ENCODE measurements at places on chromosomes 5 and 9.
A peak's percentile ranks its signal among the peaks of the same experiment; 100 is the strongest.

DNA sequence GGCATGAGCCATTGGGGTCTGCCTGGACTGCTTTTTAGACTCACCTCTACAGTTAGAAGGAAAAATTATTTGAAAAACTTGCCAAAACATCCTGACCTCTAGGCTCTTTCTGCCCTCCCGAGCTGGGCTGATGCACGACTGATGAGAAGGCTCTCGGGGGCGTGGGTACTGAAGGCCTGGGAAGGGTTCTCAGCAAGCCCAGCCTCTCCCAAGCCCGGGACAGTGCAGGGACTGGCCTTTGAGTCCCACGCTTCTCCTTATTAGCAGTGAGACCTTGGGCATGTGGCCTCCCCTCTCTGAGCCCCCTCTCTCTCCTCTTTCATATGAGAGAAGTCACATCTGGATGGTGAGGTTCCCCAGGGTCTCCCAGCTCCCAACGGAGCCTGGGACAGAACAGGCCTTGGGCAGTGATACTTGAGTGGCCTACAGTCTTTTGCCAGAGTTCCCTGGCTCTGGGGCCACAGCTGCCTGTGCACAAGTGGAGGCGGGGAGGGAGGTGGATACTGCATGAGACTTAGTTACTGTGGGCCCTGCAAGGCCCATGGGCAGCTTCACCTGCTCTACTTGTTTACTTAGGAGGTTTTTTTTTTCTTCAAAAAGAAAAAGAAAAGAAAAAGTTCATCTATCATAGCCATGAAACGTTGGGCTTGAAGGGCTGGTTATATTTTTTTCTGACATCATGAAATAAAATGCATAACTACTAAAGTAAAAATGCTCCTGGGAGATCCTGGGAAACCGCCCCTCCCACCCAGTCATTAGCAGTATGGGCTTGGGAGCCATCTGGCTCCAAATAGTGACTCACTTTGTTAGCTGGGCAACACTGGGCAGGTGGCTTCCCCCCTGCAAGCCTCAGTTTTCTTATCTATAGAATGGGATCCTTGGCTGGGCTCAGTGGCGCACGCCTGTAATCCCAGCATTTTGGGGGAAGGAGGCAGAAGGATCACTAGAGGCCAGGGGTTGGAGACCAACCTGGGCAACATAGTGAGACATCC is 139.4 kb downstream of the GAPVD1 start:
- no peak for DNase-seq

- no peak for DNase-seq
These were observed 591.1 kb downstream of the SEMA5A start for GRCh38 chr5:8954801-8955200.

GRCh38 chr9:37977851-37978480 is 74.0 kb upstream of the SLC25A51 start:
- DNase-seq: no peak

GRCh38 chr9:121316852-121317373 is 49.0 kb downstream of the GSN start:
- no peak for DNase-seq

DNA sequence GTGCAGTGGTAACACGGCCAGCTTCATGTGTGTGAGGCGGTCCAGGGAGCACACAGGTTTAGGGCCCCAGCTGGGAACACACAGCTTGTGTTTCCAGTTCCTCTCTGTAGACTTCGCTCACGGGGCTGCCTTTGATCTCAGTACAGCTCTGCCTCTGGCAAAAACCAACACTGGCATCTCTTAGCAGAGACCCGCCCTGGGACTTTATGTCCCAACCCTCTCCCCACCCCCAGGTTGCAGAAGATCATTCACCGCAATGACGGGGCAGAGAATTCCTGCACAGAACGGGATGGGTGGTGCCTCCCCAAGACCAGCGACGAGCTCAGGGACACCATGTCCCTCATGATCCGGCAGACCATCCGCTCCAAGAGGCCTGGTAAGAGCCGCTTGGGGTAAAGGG is 5.2 kb upstream of the CEL start:
- peak; percentile 63 for DNase-seq

- DNase-seq: no peak
These were observed 30.0 kb upstream of the ARL14EPL start for GRCh38 chr5:116002116-116002906.

DNA sequence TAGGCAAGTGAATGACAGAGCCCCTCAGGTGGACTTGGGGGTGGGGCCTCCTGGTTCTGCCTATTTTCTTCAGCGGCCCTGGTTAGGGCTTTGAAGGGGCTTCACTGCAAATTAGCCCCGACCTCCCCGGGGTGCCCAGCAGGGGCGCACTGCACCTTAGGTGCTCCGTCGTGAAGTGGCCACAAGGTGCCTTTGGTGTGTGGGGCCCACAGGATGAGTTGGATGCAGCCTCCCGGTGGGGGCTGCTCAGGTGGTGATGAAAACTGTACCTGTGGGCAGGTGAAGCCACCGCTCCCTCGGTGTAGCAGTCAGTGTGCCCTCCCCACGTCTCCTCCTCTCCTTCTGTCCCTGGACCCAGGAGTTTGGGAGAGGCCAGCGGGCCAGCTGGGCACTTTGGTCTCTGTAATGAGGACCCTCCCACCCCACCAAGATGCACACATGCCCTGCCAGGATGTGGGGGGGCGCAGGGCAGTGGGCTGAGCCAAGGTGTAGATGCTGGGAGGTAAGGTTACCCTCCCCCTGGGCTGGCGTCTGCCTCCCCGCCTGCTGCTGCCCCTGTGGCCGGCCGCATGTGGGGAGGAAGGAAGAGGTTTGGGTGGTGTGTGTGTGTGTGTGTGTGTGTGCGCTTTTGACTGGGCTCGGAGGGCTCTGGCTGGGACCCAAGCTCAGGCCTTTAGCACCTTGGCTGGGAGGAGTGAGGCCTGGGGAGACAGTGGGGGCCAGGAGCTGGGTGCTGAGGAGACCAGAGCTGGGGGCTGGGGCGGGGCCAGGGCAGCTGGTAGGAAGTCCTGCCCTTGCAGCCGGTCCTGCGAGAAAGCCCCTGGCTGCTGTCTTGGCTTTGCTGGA is 55.6 kb downstream of the RXRA start:
- DNase-seq: no peak

GRCh38 chr5:395156-395920 is 47.6 kb upstream of the EXOC3 start:
- DNase-seq: peak; percentile 44

- DNase-seq: no peak
These were observed 1.4 kb downstream of the HMGCR start for GRCh38 chr5:75338408-75338807.

- DNase-seq: no peak
These were observed 14.6 kb downstream of the KIF4B start for GRCh38 chr5:155027993-155028629.

DNA sequence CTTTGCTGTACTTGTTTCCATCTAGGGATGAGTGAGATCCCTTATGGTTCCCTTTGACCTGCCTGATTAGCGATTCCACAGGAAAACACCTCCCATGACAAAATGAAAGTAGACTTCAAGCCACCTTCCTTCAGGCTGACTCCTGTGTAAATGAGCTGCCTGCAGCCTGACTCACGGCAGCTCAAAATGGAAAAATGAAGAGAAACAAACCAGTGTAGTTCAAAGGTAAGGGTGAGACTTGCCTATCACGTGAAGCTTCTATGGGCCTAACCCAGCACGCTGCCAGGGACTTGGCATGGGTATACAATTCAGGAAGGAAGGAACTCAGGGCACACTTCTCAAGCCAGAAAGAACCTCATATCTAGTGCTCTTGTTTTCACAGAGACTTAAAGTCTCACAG is 110.1 kb upstream of the LRRTM2 start:
- no peak for DNase-seq

- no peak for DNase-seq
These were observed 1.3 kb downstream of the ZBTB34 start for GRCh38 chr9:126861707-126862103.

DNA sequence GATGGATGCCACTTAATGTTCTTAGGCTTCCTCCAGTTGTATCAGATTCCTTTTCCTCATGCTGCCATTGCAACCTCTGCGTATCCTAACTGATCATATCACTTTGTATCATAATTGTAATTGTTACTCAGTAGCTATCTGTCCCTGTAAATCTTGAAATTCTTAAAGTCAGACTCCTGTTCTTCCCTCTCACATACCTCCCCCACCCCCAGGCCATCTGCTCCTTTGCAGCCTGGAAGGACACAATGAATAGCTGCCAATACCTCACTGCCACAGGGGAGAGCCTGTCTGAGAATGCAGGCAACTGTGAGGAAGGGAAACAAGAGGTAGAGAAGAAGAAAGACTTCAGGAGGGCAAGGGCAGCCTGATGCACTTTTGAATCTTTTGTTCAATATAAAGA is 228.5 kb downstream of the ENC1 start:
- no peak for DNase-seq

GRCh38 chr5:88805151-88805784 is 77.7 kb downstream of the MEF2C start:
- DNase-seq: no peak

DNA sequence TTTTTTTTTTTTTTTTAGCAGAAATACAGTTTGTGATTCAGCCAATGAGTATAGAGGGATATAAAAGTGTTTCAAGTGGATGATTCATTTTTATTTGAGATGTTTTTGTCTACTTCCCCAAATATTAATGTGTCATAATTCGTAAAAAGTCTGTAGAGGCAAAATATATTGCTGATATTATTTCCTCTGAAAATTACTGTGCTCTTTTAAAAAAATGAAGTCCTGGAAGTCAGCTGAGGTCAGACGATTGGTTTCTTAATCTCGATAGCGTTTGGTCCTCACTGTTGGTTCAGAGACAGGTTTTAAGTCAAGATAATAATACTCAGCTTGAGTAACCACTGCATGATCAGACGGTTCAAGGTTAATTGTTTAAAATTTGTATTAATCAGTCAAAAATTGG is 19.5 kb downstream of the IL9 start:
- no peak for DNase-seq

GRCh38 chr5:129361441-129362025 is 98.6 kb upstream of the ADAMTS19 start:
- no peak for DNase-seq

DNA sequence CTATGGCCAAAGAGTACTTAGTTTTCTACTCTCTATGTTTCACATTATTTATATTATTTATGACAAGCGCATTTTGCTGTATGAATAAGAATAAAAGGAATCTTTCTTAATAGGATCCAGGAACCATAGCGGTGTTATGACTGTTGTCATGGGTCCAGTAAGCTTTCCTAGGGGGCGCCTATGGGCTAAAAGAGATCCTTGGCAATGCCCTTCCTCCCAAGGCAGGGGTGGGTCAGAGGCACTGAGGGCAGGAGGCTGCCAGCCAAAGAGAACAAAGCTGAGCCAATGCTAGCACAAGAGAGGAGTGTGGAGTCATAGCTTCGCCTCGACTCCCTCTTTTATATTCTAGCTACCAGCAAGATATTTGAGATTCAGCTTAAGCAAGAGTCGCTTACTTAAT is 98.4 kb upstream of the GNAQ start:
- no peak for DNase-seq

GRCh38 chr9:128335161-128335560 is 5.2 kb upstream of the SLC27A4 start:
- no peak for DNase-seq

DNA sequence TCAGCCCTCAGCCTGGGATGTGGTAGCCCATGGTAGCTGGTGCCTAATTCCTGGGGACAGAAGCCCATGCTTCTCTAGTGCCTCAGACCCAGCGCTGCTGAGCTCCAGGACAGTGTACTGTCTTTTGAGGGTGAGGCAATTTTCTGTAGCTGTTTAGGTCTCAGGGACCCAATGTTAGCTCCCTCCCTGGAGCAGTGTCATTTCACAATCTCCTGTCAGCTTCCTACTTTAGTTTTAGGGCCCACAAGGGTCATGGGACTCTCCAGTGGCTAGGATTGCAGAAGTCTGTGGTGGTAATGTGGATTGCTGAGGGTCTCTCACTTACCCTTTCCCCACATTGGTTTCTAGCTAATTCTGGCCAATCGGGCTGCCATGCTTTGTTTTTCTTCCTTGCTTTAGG is 67.7 kb upstream of the CCL21 start:
- DNase-seq: no peak

- no peak for DNase-seq
These were observed 12.9 kb downstream of the RGMB start for GRCh38 chr5:98786191-98786853.

DNA sequence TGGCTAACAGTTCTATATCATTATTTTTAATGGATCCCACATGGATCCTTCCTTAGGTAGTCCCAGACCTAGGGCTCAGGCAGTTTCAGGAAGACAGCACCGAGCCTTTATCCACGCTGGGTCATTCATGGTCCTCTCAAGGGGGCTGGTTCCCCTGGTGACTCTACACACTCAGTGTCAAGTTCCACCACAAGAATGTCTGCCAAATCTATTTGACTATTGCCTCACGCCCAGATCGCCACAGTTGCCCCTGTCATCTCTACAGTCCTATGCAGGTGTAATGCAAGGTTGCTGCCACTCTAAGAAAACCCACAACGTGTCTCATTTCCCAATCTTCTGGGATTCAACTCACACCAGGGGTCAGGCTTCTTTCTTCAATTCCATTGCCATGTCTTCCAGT is 8.0 kb upstream of the ZNF366 start:
- no peak for DNase-seq

DNA sequence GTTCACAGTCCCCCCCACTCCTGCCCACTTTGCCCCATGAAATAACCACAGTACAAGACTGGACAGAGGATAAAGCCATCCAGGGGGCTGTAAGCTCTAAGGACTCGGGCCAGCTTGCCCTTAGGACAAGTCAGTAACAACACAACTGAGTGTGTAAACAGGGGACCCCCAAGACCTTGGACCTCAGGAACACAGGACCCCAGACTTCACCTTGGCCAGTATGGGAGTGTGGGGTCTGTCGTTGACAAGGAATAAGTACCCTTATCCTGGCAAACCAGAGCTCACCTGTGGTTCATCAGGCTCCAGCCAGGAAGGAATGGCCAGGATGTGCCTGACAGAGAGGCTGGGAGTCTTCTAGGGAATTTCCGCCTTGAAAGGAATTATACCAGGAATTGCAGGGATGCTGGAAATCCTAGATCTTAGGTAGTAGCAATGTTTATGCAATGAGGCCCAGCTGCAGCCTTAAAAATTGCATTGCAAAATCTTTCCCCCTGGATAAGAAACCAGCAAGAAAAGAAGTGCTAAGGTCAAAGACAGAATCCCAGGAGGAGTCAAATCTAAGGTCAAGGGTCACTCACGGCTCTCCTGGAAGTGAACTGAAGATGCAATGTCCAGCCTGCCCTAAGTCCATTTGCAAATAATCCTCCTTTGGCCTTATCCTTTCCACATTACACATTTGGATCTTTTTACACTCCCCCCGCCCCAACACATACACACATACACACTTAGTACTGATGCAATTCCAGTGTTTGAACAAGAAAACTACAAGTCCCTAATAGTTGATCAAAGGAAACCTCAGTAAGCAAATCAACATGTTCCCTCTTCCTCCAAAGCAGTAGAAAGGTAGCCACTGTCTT is 27.3 kb upstream of the TDRD7 start:
- no peak for DNase-seq

DNA sequence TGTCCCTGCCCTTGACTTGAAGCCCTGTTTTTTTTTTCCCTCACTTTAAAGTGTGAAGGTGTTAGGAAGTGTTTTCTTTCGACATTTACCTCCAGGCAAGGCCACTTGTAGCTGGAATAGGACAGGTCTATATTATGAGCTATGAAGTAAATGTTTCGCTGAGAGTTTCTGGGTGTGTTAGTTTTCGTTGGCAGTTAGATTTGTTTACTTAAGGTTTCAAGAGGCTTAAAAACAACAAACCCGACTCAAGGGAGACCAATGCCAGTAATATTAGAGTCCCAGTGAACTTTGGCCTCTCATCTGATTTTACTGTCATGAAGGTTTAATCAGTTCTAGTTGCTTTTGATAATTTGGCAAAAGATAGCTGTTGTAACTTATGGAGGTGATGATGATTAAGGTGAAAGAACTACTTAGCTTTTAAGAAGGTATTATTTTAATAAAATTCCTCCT is 25.2 kb downstream of the OCLN start:
- no peak for DNase-seq

- DNase-seq: no peak
These were observed 51.4 kb upstream of the BNC2 start for GRCh38 chr9:16921855-16922254.
